ENCODE measurements at places on chromosomes 12 and 14.
A peak's percentile ranks its signal among the peaks of the same experiment; 100 is the strongest.

- DNase-seq, result no peak
Observed at GRCh38 chr14:60175255-60175902, 10.2 kb upstream of the DHRS7 start.

- peak; percentile 61 for DNase-seq
Observed at GRCh38 chr12:51362307-51362706, 15.8 kb upstream of the CELA1 start.

DNA sequence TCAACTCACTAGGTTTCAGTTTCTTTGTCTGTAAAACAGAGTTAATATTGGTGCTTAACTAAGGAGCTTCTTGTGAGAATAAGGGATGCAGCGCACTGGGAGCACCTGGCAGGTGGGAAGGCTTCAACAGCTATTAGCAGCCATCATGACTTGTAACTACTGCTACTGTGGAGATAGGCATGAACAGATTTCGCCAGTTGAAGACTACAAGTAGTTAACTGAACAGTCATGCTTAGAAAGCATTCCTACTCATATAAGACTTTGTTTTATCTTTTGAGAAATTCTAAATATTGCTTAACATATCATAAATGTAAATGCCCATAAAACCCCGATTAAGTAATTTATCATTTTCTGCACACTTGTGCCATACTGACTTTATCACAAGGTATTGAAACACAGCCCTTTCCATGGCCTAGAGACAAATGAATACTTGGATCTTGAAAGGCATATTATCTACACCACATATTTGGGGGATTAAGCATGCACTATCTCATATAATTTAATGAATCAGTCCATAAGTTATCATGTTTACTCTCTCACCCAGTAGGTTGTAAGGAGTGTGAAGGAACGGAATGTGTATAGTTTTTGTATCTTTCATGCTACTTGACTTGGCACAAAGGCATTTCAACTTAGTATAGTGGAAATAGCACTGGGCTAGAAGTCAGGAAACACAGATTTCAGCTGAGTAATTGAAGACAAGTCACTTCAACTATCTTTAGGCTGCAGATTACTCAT is 16.1 kb downstream of the NTN4 start:
- no peak for DNase-seq

DNA sequence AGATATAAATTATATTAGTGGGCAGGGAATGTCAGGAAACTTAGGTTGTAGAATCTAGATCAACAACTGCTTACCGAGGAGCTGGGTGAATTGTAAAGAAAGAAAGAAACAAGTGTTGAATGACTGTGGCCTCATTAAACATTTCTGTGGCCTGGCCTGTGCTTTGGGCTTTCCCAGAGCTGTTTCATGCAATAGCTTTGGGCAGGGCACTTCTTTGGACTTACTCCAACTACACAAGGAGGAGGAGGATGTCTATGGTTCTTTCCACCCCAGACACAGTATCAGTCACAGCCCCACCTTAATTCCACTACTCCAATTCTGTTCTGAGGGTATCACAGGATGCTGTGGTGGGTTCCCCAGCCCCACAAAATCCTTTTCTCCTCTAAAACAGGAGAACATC is 38.0 kb downstream of the DPF3 start:
- DNase-seq, result no peak

DNA sequence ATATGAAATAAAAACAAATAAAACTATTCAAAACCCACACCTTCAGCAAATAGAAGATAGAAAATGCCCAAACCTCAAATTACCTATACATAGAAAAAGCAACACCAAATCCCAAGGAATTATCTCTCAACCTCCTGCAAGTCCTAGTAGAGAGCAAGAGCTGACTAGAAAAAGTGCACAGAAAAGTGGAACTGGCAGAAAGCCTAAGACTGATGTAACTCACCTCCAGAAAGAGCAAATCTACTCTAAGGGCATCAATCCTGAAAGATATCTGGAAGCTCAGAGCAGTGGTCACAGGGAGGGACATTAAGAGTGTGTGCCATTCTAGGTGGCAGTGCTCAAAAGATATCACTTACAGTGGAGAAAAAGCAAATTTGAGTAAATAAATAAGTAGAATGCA is 62.1 kb upstream of the PLEKHG7 start:
- no peak for DNase-seq

DNA sequence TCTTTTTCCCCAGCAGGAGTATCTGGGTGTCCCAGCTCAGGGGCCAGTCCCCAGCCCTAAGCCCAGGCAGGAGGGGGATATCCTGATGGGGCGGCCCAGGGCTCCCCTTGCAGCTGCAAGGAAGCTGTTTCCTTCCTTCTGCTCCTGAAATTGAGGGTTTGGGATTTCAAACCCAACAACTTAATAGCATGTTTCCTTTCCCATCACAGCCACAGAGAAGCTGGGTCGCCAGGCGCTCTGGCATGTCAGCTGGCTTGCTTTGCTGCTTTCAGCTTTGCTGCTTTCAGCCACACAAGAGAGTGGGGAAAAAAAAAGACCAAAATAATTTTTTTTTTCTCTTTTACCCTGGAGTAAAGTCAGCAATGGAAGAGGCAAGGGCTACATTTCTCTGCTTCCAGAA is 30.0 kb downstream of the HVCN1 start:
- no peak for DNase-seq

- DNase-seq, result no peak
Observed at GRCh38 chr12:31474751-31475150, 116.2 kb downstream of the DENND5B start.

DNA sequence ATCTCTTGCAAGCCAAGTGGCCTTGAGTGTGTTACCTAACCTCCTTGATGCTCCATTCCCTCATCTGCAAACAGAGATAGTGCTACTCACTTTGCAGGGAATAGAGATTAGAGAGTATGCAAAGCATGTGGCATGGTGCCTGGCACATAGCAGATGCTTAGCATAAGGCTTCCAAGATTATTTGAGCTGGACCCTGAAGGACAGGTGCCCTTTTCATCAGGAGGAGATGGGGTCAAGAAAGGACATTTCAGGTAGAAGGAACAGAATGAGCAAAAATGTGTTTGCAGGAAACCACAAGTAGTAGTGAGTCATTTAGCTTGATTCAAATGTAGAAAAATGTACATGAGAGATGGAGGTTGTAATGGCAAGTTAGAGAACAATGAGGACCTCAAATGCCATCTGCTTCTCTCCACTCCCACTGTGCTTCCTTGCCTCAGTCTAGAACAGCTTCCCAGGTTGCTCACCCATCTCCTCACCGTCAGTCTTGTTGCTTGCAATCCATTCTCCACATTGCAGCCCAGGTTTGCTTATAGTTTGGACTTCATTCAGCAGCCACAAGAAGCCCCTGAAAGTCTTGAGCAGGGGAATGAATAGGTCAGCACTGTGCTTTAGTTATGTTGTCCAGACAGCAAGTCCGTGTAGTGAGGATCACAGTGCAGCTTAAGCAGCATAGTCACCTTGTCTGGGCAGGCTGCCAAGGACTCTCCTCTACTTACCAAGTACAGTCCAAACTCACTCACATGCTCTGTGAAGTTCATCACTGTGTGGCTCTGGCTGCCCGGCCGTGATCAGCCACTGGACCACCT is 536.3 kb upstream of the CCDC196 start:
- no peak for DNase-seq

DNA sequence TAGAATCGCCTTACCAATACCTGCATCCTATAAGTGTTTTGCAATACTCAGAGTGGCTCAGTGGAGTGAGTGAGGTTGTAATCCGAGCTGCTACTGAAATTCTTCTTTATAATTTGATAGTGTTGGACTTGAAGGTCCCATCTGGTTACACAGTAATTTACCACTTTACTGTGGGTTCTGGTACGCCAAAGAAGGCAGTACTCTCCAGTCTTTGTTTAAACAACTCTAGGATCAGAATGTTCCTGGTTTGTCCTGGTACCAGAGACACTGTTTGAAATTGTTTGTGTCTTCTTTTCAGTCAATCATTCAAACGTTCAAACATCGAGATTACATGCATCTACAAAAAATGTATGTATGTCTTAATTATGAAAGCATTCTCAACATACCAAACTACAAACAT is 51.3 kb upstream of the AMN1 start:
- no peak for DNase-seq

DNA sequence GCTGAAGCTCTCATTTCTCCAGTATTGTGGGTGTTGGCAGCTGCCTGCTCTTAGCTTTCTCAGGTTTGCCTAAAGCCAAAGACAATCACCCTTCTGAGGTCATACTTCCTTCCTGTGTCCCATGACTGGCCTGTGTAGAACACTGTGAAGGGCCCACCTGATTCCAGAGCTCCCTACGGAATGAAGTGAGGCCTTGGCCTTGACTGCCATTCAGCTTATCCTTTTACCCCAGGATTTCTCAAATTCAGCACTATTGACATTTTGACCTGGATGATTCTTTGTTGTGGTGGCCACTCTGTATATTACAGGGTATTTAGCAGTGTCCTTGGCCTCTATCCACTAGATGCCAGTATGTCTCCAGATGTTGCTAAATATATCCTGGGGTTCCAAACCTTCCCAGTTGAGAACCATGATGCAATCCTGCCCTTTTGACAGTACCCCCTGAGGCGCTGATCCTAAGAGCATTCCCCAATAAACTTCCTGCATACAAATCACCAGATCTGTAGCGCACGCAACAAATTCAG is 112.3 kb upstream of the KRR1 start:
- no peak for DNase-seq

- DNase-seq, result no peak
Observed at GRCh38 chr12:119687406-119687805, 19.5 kb downstream of the PRKAB1 start.

GRCh38 chr14:53494587-53494986 is 341.5 kb upstream of the DDHD1 start:
- DNase-seq, result no peak

Data from Peyer's patch (tissue), 4 donors.